ENCODE measurements at places on chromosomes 12 and 14.

DNA sequence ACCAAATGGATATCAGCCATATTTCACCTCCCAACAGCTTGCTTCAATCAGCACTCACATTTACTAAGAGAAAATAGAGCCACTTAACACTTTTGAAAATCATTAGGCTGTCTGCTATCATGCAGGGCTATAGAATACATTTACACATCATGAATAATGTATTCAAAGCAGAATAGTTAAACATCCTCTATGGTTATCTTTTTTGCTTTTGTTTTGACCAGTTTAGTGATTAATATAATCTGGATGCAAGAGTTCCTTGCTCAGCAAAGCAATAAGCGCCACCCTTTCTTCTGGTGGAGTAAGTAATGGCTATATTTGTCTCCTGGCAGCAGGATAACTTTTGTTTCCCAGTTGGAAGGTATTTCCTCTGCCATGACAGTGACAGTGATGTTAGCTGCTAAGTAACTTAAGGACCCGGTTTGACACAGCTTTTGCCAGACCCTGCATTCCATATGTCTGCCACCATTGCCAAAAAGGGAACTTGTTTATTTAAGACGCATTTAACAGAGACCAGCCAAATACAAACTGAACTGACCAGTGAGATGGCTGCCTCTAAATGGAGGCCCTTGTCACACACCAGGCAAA, 70.3 kb upstream of the NR2C1 start:
- no peak for DNase-seq

DNA sequence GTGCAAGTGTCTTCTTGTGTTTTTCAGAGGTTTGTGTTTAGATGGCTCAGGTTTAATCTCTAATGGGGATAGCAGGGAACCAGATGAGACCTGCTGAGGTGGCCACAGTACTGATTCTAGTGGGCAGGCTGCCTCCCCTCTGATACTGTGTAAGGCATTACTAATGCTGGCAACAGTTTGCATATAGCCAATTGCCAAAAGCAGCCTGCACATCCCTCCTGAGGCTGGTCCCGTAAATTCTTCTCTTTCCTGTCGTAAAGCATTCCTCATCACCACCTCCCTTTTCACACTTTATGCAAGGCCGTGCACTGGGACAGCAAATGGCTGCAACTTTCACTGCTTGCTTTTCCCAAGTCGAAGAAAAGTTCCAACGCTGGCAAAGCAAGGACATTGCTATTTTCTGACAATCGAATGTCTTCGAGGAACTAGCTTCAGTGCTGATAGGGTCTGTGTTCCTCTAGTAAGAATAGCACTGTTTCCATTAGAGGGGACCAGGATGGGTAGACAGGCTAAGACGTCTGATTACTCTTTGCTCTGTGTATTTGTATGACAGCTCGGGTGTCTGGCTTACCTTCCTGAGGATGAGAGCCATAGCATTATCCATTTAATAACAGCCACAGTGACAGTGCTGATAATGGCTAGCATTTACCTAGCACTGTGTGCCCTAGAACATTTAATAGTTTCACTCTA, 178.2 kb upstream of the HIF1A start:
- no peak for DNase-seq

- DNase-seq = no peak
Observed at GRCh38 chr12:87687362-87687761, 341.8 kb downstream of the C12orf50 start.

GRCh38 chr12:52848661-52849255, at the start of gene KRT78:
Gene KRT78, minus strand, starts transcription at chr12:52848994. Its CDS starts 64 bp downstream, at chr12:52848930.
- DNase-seq = no peak

DNA sequence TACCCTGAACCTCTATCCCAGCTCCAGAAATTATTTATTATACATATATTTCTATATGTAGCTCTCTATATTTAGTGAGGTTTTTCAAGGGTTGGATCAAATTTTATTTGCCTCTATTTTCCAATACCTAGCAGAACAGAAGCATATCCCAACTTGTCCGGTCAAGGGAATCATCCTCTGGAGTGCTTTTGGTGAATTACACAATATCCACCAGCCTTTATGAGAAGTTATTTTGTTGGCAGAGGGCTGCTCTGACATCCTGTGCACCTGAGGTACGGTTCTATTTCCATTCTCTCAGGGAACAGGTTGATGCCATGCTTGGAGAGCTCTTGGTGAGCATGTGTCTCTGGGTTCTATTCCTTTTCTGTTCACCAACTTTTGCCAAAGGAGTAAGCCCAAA, 1056.4 kb downstream of the GALC start:
- DNase-seq = no peak

DNA sequence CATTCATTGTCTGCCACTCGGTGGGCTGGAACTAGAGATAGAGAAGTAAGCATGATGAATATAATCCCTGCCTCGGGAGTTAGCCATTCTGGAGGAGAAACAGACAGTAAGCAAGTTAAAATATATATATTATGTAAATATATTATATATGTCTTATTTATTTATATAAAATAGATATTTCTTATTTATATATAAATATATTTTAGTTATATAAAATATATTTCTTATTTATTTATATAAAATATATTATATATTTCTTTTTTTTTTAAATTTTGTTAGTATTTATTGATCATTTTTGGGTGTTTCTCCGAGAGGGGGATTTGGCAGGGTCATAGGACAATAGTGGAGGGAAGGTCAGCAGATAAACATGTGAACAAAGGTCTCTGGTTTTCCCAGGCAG, 78.1 kb upstream of the TBX5 start:
- DNase-seq = no peak

DNA sequence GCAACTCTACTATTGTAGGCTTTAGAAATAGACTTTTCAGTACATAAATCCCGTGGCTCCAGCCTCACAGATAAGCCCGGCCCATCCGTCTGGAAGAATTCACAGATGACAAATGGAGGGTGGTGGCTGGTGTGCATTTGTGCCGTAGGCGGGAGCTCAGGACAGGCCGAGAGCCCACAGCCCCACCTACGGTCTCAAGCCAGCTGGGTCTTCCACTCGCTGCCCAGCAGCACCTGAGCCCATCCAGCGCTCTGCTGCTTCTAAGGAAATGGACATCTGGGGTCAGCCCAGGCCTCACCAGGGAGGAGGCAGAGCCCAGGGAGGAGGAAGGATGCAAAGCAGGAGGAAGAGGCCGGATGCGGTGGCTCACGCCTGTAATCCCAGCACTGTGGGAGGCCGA, 72.8 kb downstream of the KIF26A start:
- DNase-seq = no peak

- no peak for DNase-seq
Observed at GRCh38 chr12:90366286-90366685, 588.7 kb downstream of the CCER1 start.

DNA sequence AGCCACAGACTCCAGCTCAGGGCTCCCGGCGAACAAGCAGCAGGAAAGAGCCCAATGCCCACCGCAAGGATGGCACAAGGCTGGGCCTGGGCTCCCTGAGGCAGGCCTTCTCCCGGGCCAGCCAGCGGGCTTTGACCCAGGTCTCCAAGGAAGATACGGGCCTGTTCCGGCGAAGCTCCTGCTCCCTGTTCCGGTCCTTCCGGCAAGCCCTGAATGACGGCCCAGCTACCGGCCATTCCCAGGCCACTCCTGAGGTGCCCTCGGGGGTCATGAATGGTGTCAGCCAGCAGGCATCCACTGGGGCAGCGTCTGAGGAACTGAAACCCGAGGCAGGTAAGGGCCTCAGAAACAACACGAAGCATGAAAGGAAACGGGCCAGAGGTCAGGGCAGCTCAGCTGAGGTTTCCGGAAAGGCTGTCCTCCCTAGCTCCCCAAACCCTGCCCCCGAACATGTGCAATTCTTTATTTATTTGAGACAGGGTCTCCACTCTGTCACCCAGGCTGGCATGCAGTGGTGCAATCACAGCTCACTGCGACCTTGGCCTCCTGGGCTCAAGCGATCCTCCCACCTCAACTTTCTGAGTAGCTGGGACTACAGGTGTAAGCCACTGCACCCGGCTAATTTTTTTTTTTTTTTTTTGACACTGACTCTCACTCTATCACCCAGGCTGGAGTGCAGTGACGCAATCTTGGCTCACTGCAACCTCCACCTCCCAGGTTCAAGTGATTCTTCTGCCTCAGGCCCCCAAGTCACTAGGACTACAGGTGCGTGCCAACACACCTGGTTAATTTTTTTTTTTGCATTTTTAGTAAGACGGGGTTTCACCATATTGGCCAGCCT, 6.0 kb downstream of the EXOC3L4 start:
- no peak for DNase-seq
